ENCODE measurements at places on chromosomes 3 and 15.

- DNase-seq: no peak
Observed at GRCh38 chr15:79090487-79091203, at the start of gene RASGRF1. Gene RASGRF1 (minus strand): TSS chr15:79090780. CDS start chr15:79090498, 282 bp downstream.

DNA sequence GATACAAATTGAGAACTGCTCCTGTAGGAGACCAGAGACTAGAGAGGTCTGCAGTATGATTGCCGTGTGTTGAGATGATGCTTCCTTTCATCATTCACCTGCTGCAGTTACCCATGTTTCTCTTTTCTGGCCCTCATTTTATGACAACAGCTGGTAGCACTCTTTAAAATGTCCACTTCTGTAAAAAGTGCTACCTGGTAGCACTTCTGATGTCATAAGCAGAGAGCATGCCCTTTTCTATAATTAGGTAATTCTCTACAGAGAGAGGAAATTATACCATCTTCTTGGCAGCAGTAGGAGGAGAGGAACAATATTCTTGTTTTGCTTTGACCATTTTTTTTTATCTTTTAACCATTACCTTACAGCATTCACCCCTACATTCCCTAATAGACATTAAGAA, 123.8 kb downstream of the PPM1L start:
- DNase-seq: no peak

DNA sequence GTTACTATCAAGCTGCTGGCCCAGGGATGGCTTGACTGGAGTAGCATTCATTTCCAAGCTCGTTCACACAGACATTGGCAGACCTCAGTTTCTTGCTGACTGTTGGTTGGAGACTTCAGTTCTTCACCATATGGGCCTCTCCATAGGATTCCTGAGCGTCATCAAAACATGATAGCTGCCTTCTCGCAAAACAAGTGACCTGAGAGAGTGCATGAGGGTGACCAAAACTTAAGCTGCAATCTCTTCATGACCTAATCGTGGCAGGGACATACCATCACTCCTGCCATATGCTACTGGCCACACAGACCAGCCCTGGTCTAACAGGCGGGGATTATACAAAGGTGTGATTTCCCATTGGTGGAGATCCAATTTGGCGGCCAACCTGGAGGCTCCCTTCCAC, 46.0 kb upstream of the C3orf22 start:
- DNase-seq: no peak

DNA sequence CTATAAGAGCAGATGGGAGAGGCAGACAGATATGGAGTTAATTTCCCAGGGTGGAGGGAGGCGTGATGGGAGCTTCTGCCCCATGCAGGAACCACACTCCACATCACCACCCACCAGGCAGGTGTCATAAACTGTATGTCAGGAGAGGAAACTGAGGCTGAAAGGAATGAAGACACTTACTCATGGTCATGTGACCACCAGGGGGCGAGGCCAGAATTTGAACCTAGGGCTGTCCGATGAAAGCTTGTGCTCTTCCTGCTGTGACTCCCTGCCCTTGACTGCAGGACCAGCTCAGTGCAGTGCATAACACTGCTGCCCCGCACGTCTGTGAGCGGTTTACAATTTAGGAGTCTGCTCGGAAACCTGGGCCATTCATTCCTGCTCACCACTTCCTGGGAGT, 28.8 kb downstream of the NUP210 start:
- no peak for DNase-seq

GRCh38 chr3:32460031-32460749, 42.5 kb downstream of the CMTM6 start:
- peak; percentile 88 for DNase-seq

- DNase-seq: no peak
Observed at GRCh38 chr3:119500901-119501300, 2.6 kb downstream of the TIMMDC1 start.

DNA sequence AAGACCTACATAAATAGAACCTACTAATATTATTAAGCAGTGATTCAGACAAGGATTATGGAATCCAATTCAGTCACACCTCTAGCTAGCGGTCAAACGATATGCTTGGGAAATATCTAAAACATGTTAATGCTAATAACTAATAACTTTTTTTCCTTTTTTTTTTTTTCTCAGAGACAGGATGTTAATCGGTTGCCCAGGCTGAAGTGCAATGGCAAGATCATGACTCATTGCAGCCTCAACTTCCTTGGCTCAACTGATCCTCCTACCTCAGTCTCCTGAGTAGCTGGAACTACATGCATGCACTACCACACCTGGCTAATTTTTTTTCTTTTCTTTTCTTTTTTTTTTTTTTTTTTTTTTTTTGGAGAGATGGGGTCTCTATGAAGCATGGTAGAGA, 124.1 kb downstream of the NR2E3 start:
- DNase-seq: no peak

DNA sequence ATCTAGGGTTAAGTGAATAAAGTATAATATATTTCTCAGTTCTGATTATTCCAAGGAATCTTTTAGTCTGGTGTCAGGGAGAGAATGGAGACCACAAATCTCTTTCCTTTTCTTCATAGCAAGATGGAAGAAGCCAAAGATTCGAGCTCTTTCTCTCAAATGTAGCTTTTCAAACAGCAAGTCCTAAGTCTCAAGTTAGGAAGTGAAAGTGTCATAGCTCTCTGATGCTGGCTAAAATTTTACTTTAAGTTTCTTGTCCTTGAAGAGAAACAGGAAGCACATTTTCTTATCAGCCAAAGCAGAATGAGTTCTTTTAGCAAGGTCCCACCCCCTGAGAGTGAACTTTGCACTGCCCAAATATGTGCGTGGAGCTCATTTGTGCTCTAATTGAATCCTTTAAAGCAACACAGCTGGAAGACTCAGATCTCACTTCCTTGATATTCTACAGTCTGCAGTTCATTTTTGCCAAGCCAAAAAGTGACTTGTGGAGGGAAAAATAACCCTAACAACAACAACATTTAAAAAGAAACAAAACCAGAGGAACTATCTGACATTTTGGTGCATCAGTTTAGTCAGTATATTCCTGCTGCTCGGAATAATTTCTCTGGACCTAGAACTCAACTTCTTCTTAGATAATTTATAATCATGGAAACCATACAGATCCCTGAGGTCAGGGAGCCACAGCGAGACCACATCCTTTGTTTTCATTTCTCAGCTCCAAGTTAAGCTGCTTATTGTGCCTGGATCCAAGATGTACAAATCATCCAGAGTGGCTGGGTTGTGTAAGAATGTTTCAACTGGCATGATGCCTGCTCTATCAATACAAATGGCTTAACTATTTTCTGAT, 238.7 kb upstream of the P2RY1 start:
- no peak for DNase-seq

GRCh38 chr3:159765860-159766294, 222.8 kb upstream of the IL12A start:
- DNase-seq: no peak

DNA sequence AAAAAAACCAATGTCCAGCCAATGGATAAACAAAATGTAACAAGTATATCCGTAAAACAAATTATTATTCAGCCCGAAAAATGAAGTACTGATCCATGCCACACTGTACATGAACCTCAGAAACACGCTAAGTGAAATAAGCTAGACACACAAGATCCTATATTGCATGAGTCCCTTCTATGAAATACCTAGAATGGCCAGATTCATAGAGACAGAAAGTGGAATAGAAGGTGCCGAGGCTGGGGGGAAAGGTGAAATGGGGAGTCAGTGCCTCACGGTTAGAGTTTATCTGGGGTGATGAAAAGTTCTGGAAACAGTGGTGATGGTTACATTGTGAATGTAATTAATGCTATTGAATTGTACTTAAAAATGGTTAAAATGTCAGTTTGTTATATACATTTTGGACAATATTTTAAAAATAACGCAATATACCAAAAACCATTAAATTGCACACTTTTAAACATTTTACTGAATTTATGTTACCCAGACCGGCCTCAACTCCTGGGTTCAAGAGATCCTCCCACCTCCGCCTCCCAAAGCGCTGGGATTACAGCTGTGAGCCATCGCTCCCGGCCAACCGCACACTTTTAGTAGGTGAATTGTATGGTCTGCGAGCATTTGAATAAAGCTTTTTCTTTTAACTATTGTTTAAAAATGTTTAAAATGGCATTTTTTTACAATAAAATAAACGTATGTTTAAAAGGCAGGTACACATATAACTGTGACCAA, 2.1 kb downstream of the RNF168 start:
- DNase-seq: peak; percentile 36

DNA sequence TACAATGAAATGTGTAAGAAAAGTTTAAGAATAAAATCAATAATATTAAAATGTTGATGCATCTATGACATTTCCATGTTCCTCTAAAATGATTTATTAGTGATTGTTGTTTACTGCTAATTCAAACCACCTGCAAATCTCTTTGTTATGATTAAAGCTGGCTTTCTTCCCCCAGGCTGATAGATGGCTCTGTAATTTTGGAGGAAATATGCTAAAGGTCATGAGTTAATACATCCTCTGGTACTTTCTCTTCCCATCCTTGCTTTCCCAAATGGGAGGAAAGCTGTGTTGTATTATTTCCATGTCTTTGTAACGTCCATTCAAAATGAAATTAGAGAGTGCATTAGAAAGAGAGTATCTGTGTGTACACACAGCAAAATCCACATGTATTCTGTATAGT, 139.5 kb upstream of the TMCO5A start:
- no peak for DNase-seq

DNA sequence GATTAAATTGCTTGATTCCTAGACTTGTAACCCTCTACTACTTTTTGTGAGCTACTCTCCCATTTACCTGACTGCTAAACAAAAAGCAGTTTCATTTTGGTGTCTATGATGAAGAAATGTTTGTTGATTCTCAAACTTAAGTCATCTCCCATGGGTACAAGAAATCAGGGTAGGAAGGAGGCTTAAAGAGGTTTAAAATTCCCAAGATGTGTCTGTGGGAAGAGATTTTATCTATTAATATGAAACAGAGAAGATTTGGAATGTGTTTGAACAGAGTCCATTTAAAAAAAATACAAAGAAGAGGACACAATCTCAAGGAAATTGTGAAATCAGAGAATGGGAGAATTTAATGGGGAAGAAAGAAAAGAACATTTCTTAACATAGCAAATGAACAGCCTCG, 14.8 kb downstream of the P3H2 start:
- DNase-seq: no peak

DNA sequence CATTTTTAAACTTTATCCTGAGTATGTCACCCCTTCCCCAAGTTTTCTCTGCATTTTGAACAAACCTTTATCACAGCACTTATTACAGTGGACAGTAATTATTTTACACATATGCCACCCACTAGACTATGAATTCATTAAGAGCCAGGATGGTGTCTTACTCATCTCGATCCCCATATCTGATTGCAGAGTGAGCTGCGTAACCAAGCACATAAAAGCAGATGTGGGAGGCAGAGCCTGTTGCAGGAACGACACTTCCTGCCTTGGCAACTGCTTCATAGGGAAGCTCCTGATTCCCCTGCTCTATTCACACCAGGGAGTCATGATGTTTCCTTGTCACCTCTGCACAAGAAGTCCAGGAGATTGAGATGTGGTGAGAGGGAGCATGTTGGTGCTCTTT, 91.1 kb downstream of the MINAR1 start:
- no peak for DNase-seq

- DNase-seq: no peak
Observed at GRCh38 chr15:62534996-62535395, 369.9 kb upstream of the C2CD4B start.

DNA sequence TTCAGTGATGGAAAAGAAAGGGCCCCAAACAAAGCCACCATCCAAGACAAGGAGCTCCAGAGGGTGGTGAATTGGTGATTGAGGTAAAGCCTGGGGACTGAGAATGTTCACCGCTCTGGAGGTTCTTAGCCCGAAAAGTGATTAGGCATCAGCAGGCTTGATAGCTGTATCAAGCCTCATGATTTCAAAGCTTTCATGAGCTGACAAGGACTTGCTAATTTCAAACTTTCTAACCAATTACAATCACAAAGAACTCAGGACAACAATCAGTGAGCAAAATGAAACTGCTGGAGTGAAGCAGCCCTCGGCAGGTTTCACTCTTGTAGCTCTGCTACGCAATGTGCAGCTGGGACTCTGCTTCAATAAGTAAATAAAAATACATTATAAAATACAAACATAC, 391.3 kb downstream of the TIGIT start:
- DNase-seq: no peak

DNA sequence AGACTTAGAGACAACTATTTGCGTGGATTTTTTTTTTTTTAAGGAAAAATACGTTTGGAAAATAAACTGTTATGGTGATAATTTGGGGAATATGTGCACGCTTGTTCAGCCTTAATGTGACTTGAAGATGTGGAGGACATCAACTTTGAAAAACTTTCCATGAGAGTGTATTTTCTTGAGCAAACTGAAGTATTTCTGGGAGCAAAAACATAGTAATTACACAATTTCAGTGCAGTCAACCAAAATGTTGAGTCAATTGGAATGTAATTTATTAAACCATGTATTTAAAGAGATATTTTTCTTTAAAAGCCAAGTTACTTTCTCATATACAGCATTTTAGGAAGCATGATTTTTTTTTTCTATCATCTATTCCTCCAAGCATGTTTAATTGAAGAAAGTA, 80.3 kb upstream of the FLNB start:
- DNase-seq: no peak

DNA sequence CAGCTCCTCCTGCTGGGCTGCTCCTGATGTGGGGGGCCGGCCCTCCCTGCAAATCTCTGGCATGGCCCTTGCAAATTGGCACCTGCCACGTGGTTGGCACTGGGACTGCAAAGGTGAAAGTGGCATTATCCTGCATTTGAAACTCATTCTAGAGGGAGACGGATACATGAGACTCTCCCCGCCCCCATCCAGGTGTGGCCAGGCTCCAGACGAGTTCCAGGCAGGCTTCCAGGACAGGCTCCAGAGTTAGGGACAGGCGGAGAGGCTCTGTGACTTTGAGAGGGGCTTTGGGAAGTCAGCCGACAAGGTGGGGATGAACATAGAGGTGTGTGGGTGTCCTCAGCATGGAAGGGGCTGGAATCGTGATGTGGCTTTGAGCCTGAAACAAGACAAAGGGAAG, 178.5 kb downstream of the APBA2 start:
- DNase-seq: no peak

- peak; percentile 59 for DNase-seq
Observed at GRCh38 chr3:42159706-42160472, 68.7 kb downstream of the TRAK1 start.

- DNase-seq: no peak
Observed at GRCh38 chr3:110811050-110811449, 260.6 kb upstream of the NECTIN3 start.

DNA sequence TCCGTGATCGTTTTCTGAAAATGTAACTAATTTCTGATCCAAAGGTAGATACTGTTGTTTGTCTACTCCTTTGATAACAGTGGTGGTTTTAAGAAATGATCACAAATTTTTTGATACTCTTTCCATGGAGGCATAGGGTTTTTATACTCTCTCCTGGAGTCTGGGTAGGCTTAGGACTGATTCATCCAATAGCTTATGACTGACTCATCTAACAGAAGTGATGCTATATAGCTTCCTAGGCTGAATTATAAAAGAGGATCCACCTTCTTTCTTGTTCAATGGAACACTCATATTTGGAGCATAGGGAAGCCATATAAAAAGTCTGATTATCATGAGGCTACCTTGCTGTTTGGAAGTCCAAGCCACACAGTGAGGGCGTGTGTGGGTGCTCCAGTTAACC, 84.3 kb downstream of the CHST2 start:
- no peak for DNase-seq

All from T-helper 2 cell (primary cell).